ENCODE measurements at places on chromosomes 7 and 10. TPM values are rescaled to one million over a fixed set of nuclear protein-coding genes. Genes with fewer than 3 reads are reported as not detected.
A peak's percentile ranks its signal among the peaks of the same experiment; 100 is the strongest.

GRCh38 chr7:12729112-12729511, 41.7 kb downstream of the ARL4A start:
- DNase-seq: peak; percentile 85
- no peaks in the 10 kb centered on the region for H3K27me3 ChIP-seq
- no peak overlapping the region for H3K27ac ChIP-seq
- no peaks in the 10 kb centered on the region for H3K36me3 ChIP-seq
- peaks cover 6% of the 10 kb centered on the region for H3K4me1 ChIP-seq

DNA sequence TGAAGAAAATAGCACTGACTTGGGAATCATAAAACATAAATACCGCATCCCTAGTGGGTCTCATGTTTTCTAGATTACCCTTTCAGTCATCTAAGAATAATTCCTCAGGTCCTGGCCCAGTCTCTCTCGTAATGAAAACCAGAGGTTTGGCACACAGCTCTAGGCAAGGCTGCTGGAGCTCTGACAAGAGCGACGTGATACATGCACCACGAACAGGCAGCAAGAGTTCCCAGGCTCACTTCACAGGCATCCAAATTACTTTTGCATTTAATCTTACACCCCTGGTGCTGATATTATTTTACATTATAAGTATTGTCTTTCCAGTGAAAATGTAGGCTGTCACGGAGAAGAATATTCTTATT, 105.2 kb downstream of the THSD7A start:
- H3K4me1 ChIP-seq: no peaks in the 10 kb centered on the region
- no peak overlapping the region for H3K27ac ChIP-seq
- no peak overlapping the region for H3K4me3 ChIP-seq
- no peaks in the 10 kb centered on the region for H3K36me3 ChIP-seq
- peak; percentile 74 for DNase-seq

DNA sequence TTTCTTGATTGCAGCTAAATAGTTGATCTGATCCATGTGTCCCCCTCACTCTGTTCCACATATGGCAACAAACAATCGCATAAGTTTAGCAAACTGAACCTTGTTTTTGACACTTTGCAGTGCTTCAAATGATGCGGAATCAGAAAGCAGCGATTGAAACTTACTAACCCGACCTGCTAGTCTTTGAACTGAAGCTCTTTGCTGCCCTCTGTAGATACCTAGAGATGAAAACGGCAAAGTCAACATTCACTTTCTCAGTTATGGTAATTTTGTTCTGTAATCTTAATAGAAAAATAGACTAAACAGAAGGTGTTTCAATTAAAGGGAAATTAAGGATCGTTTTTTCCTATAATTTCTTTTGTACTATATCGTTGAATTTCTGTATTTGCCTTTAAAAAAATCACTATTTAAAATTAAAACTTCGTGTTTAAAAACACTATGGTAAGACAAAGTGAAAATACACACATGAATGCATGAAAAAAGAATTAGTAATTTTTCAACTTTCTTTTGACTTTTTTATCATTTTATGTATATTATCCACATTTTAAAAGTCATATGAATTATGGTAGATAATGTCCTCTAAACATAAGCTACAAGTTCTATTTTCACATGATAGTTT, 276.5 kb downstream of the MAGI2 start:
- H3K4me1 ChIP-seq: no peaks in the 10 kb centered on the region
- no peaks in the 10 kb centered on the region for H3K27me3 ChIP-seq
- DNase-seq: no peak

The FXYD4 gene
- not detected for total RNA-seq

GRCh38 chr7:75982306-75983064, 11.9 kb downstream of the TMEM120A start:
- no peaks in the 10 kb centered on the region for H3K27me3 ChIP-seq
- H3K4me3 ChIP-seq: no peak overlapping the region
- no peak for DNase-seq

- H3K27me3 ChIP-seq: no peaks in the 10 kb centered on the region
- no peaks in the 10 kb centered on the region for H3K4me1 ChIP-seq
- DNase-seq: no peak
- no peaks in the 10 kb centered on the region for H3K36me3 ChIP-seq
- H3K4me3 ChIP-seq: no peak overlapping the region
These were observed 471.6 kb upstream of the AKR1E2 start for GRCh38 chr10:4354382-4354812.

DNA sequence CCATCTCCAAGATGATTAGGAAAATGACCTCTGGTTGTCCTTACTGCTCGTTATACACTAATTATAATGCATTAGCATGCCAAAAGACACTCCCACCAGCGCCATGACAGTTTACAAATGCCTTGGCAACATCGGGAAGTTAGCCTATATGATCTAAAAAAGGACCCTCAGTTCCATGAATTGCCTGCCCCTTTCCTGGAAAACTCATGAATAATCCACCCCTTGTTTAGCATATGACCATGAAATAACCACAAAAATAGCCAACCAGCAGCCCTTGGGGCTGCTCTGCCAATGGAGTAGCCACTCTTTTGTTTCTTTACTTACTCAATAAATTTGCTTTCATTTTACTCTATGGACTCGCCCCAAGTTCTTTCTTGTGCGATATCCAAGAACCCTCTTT, 41.6 kb upstream of the KCNMA1 start:
- peaks cover 6% of the 10 kb centered on the region for H3K4me1 ChIP-seq
- H3K4me3 ChIP-seq: no peak overlapping the region
- no peaks in the 10 kb centered on the region for H3K27me3 ChIP-seq
- no peaks in the 10 kb centered on the region for H3K36me3 ChIP-seq
- DNase-seq: no peak

GRCh38 chr7:85686401-85687181, 499.7 kb upstream of the SEMA3D start:
- no peak for DNase-seq
- H3K4me1 ChIP-seq: no peaks in the 10 kb centered on the region
- H3K4me3 ChIP-seq: no peak overlapping the region
- H3K27me3 ChIP-seq: no peaks in the 10 kb centered on the region
- no peaks in the 10 kb centered on the region for H3K36me3 ChIP-seq
- H3K27ac ChIP-seq: no peak overlapping the region

The OR2A7 gene
- 11.6 TPM for total RNA-seq

The STEAP2 gene
- 52.7 TPM for total RNA-seq

GRCh38 chr10:110368556-110368955, 63.8 kb upstream of the SMNDC1 start:
- H3K27ac ChIP-seq: no peak overlapping the region
- DNase-seq: no peak
- no peaks in the 10 kb centered on the region for H3K4me1 ChIP-seq
- H3K36me3 ChIP-seq: no peaks in the 10 kb centered on the region

- peak overlapping the region; percentile 57 for H3K27ac ChIP-seq
- no peak overlapping the region for H3K4me3 ChIP-seq
- peaks cover 66% of the 10 kb centered on the region for H3K4me1 ChIP-seq
- H3K36me3 ChIP-seq: no peaks in the 10 kb centered on the region
- peak; percentile 61 for DNase-seq
These were observed 1.9 kb upstream of the PLAU start for GRCh38 chr10:73908853-73909539.

DNA sequence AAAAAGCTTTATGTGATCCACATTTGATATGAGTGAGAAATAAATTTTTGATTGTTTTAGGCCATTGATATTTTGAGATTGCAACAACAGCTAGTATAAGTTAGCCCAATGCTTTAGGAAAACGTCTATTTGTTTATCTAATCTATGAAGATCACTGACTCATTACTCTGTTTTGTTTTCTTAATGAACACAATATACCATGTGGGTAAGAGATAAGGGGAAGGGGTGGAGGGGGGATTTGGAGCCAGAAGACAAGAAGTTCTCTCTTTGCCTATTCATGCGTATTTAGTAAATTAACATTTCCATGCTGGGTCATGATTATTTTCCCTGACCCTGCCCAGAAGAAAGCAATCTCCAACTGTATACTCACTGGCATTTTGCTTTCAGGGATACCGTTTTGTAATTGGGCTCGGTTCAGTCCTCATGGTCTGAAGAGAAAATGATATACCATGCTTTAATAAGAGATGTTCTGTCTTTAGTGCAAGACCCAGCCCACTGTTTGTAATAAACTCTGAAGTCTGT, 359.5 kb upstream of the NPSR1 start:
- no peaks in the 10 kb centered on the region for H3K36me3 ChIP-seq
- H3K4me1 ChIP-seq: no peaks in the 10 kb centered on the region
- no peak overlapping the region for H3K4me3 ChIP-seq
- H3K27me3 ChIP-seq: no peaks in the 10 kb centered on the region
- no peak for DNase-seq

GRCh38 chr7:43869867-43870240, 537 bp upstream of the MRPS24 start:
- DNase-seq: peak; percentile 61
- no peaks in the 10 kb centered on the region for H3K27me3 ChIP-seq
- H3K27ac ChIP-seq: peak overlapping the region; percentile 87
- peaks cover 22% of the 10 kb centered on the region for H3K4me1 ChIP-seq

The ASIC3 gene
- 0.43 TPM for total RNA-seq

- DNase-seq: no peak
- H3K4me3 ChIP-seq: no peak overlapping the region
- no peaks in the 10 kb centered on the region for H3K36me3 ChIP-seq
- H3K27me3 ChIP-seq: no peaks in the 10 kb centered on the region
- H3K4me1 ChIP-seq: no peaks in the 10 kb centered on the region
- H3K27ac ChIP-seq: no peak overlapping the region
These were observed 19.9 kb upstream of the ZCCHC24 start for GRCh38 chr10:79465341-79465740.

The IQUB gene
- not detected for total RNA-seq

GRCh38 chr10:71533936-71534335, 137.2 kb downstream of the CDH23 start:
- no peak overlapping the region for H3K27ac ChIP-seq
- no peaks in the 10 kb centered on the region for H3K4me1 ChIP-seq
- no peak overlapping the region for H3K4me3 ChIP-seq

DNA sequence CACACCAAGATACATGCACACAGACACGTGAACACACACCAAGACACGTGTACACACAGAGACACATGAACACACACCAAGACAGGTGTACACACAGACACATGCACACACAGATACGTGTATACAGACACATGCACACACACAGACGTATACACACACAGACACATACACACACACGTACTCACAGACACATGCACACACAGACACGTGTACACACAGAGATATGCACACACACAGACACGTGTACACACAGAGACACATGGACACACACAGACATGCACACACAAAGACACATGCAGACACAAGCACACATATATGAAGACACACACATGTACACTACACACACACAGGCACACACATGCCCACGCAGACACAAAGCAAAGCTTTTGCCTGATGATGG, 134.6 kb downstream of the TCERG1L start:
- no peak overlapping the region for H3K4me3 ChIP-seq
- no peak overlapping the region for H3K27ac ChIP-seq
- DNase-seq: no peak
- H3K27me3 ChIP-seq: peaks cover 5% of the 10 kb centered on the region
- H3K4me1 ChIP-seq: no peaks in the 10 kb centered on the region

The TMEM213 gene
- total RNA-seq: not detected

DNA sequence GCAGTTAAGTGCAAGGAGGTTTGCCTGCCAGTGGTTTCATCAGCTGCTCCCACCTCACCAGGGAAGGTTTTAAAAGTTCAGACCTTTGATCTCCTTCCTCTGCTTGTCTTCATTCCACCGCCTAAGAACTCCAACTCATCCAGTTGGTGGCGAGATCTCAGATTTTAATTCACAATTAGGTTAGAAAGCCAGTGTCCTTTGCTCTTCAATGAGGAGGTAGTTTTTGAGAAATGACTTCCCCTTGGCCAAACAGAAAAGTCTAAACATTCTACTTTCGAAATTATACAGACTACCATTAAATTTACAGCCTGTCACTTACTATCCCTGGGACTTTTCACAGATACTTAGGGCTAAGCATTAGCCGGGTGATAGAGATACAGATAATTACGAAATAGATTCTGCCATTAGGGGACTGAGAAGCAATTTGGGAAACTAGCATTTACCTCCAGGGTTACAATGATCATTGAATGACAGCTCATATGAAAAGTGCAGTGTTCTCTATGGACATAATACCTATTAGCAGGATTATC, 513.4 kb upstream of the GHITM start:
- H3K27ac ChIP-seq: no peak overlapping the region
- H3K36me3 ChIP-seq: no peaks in the 10 kb centered on the region
- no peak for DNase-seq
- no peaks in the 10 kb centered on the region for H3K27me3 ChIP-seq
- no peak overlapping the region for H3K4me3 ChIP-seq
- H3K4me1 ChIP-seq: no peaks in the 10 kb centered on the region

The MRLN gene
- total RNA-seq: not detected

DNA sequence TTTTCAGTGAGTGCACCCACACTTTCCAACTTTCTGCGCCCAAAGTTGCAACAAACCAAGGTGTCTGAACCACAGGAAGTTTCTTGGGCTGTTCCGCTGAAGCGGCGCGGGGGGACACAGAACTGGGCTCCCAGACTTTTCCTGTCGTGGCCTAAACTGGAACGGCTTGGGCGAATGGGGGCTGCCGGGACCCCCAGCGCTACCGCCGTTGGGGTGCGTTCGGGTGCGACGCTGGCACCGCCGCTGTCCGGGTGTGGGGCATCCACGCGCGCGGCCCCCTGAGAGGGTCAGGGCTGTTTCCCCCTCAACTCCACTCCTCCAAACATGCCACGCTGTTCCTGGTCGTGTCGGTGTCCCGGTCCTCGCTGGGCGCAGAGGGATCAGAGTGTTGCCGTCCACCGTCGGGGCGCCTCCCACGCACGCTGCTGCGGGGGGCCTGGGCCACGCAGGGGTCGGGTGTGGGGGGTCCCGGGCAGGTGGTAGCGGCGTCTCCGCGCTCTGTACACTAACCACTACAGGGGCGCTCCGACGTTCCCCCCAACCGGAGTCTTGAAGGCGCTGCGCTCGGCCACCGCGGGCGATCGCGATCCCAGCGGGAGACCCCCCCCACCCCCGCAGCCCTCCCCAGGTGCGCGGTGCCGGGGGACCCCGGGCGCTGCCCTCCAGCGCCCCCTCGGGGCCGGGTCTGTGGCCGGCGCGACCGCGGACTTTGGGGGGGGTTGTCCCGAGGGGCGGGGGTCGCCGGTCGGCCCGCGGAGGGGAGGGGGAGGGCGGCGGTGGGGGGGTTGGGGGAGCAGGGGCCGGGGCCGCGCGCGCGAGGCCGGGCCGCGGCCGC, 2.2 kb upstream of the CUX1 start:
- peaks cover 43% of the 10 kb centered on the region for H3K4me1 ChIP-seq
- DNase-seq: peak; percentile 84
- peak overlapping the region; percentile 82 for H3K27ac ChIP-seq
- no peaks in the 10 kb centered on the region for H3K27me3 ChIP-seq
- no peaks in the 10 kb centered on the region for H3K36me3 ChIP-seq
- H3K4me3 ChIP-seq: peak overlapping the region; percentile 91

- H3K36me3 ChIP-seq: no peaks in the 10 kb centered on the region
- H3K27me3 ChIP-seq: no peaks in the 10 kb centered on the region
- no peak overlapping the region for H3K4me3 ChIP-seq
- no peak overlapping the region for H3K27ac ChIP-seq
- peaks cover 18% of the 10 kb centered on the region for H3K4me1 ChIP-seq
These were observed 157.3 kb downstream of the NOC3L start for GRCh38 chr10:94205396-94205831.

The EIF4EBP2 gene
- total RNA-seq: 24.0 TPM

- DNase-seq: no peak
- peaks cover 7% of the 10 kb centered on the region for H3K4me1 ChIP-seq
- no peak overlapping the region for H3K4me3 ChIP-seq
- no peaks in the 10 kb centered on the region for H3K27me3 ChIP-seq
- H3K36me3 ChIP-seq: no peaks in the 10 kb centered on the region
These were observed 31.9 kb downstream of the ZEB1 start for GRCh38 chr10:31350891-31351290.

Measured in stomach (tissue), 19 donors.